Endothelial cell (in vitro differentiated cells): ENCODE measurements at places on chromosomes 5 and 9.

GRCh38 chr5:5511904-5512416, 89.5 kb downstream of the ICE1 start:
- DNase-seq = no peak

DNA sequence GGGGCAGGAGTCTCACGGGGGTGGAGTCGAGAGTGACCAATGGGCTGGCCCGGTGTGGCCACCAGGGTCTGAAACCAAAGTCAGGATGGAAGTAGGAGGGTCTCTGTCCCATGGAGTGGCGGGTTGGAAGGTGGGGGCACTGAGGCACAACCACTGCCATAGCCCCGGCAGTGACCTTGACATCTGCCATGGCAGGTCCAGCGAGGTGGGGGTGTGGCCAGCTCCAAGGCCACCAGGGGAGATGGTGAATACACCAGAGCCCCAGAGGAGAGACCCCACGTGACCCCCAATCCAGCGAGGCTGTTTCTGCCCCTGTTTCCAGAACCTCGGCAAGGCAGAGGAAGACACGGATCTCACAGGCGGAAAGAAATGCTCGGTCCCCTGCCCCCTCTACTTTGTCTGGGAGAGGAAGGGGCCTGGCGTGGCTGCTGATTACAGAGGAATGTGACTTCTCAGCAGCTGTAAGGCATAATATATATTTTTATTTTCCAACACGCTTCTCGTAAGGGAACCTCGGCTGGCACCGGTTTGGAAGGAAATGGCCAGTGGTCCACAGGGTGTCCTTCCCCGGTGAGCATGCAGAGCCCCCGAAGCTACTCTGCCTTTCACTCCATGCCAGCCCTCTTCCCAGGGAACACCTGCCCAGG, 105.7 kb upstream of the SARDH start:
- DNase-seq = no peak

GRCh38 chr5:34688015-34688810, 32.1 kb downstream of the RAI14 start:
- DNase-seq = no peak

GRCh38 chr9:120152295-120152694, 427.7 kb downstream of the CDK5RAP2 start:
- DNase-seq = no peak

- DNase-seq = no peak
Measured at GRCh38 chr5:43613370-43613769, 10.4 kb downstream of the NNT start.

GRCh38 chr5:6436715-6437331, 11.8 kb upstream of the UBE2QL1 start:
- DNase-seq = no peak

- no peak for DNase-seq
Measured at GRCh38 chr5:35456506-35456905, 161.2 kb upstream of the SPEF2 start.

- DNase-seq = no peak
Measured at GRCh38 chr5:132446621-132447020, 44.0 kb downstream of the IRF1 start.

DNA sequence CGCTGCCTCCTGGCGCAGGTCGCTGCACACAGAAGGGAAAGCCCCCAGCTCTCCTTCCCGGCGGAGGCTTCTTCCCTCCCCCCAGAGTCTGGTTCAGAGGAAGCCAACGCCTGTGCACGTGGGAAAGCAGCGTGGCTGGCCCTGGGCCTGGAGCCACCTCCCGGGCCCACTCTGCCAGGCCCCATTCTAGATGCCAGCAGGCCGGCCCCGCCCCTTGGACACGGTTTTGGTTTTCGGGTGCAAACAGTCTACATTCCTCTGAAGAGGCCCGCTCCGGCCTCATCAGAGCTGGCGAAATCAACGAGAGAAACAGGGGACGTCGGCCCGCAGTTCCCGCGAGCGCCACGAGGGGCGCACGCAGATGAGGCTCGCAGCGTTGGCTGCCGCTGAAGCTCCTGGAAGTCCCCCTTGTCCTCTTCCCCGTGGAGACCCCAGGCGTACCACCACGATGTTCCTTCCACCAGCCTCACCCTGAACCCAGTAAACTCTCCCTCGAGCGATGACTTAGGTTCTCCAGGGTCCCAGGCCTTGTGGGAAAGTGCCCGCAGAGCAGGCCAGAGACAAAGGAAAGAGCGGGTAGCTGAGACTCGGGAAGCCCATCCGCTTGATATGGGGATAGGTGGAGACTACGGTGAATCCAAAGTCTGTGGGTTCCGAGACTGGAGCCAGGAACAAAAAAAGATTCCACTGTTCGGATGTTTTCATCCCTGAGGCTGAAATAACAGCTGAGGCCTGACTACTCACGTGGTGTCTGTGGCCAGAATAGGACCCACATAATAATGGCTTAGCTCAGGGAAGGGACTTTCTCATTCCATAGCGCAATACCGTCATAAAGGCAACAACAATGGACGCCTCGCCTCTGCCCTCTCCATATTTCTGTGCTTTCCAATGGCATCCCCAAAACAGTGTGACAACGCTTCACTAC, 64.2 kb downstream of the KLF4 start:
- peak; percentile 81 for DNase-seq

DNA sequence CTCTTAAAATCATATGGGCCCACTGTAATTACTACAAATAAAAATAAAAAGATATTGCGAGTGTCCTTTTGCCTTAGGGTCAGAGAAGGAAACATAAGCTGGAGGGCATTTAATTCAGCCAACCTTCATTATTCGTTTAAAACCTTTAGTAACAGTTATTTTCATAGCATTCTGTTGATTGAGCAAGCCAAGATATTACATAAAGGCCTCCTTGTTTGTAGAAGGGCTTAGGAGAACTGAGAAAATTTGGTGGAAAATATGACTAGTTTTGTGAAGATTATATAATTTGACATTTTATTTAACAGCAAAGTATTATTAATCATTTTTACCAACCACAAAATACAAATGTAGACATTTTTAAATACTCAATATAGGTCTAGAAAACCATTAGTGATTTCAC, 62.2 kb downstream of the COX7C start:
- DNase-seq = no peak

DNA sequence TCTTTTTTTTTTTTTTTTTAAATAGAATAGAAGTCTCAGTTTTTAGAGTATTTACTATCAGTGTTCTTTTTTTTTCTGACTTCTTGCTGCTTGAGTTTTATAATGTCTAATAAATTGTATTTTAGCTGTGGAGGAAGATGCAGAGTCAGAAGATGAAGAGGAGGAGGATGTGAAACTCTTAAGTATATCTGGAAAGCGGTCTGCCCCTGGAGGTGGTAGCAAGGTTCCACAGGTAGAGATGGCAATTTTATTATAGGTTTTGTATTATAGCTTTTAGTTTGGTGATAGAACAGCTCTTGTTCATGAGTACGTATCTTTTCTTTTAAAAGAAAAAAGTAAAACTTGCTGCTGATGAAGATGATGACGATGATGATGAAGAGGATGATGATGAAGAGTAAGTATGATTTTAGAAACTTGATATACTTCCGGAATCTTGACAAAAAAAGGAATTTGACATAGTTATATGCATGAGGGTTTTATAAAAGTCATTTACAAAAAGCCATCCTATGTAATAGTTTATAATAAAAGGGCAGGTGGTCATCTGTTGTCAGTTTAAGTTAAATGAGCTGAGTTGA, 5.0 kb downstream of the NPM1 start:
- no peak for DNase-seq

DNA sequence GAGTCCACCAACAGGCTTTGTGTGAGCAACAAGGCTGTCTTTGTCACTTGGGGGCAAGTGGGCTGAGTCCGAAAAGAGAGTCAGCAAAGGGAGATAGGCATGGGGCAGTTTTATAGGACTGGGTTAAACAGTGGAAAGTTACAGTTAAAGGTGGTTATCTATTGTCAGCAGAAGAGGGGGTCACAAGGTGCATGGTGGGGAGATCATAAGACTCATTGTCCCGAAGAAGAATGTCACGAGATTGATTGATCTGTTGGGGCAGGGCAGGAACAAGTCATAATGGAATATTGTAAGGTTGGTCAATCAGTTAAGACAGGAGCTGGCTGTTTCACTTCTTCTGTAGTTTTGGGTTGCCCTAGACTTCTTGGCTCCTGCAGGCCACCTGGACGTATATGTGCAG, 7.6 kb upstream of the HMGCS1 start:
- no peak for DNase-seq

DNA sequence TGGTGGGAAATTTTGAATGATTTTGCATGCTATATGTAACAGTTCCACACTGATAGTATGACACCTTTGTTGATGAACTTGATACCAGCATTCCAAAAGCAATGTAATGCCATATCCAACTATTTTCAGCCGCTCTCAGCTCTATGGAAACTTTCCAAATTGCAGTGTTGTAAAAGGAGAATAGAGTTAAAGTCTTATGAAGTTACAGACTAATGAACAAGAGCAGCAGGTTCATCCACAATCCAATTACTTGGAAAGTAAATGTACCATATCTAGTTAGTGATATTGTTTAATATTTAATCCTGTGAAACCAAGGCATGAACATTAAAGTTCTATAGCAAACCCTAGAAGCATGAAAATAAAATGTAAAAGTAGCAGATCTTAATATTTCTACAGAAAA, 418.2 kb downstream of the TUSC1 start:
- no peak for DNase-seq

DNA sequence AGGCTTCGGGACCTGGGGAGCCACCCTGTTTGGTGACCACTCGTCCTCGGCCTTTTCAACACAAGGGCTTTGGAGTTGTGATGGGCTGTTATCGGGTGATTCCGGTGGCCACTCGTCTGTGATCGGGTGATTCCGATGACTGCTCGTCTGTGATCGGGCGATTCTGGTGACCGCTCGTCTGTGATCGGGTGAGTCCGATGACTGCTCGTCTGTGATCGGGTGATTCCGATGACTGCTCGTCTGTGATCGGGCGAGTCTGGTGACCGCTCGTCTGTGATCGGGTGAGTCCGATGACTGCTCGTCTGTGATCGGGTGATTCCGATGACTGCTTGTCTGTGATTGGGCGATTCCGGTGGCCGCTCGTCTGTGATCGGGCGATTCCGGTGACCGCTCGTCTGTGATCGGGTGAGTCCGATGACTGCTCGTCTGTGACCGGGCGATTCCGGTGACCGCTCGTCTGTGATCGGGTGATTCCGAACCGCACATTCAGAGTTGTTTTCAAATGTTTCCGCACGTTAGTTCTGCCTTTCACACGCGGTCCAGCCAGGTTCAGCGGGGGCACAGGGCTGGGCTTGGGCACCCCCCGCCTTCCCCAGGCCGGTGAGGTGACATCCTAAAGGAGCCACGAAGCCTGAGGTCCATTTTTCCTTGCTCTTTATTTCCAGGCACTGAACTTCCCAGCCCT, 30.3 kb downstream of the TPPP start:
- DNase-seq = no peak

- DNase-seq = no peak
Measured at GRCh38 chr9:130925050-130925678, 13.9 kb downstream of the FIBCD1 start.

DNA sequence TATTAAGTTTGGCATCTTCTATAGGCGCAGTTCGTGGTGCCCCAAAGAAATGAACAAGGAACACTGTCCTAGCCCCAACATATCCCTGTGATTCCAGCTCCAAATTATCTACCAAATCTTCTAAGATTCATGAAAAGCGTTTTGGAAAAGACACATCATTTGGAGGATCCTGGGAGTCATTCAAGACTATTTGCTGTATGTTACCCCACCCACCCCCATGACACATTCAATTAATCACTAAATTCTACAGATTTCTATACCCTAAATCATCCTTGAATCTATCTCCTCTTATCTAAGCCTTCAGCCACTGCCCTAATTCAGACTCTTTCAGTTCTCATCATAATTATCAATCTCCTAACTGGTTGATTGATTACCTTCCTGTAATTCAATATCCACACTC, 5.5 kb upstream of the RUSC2 start:
- DNase-seq = no peak

DNA sequence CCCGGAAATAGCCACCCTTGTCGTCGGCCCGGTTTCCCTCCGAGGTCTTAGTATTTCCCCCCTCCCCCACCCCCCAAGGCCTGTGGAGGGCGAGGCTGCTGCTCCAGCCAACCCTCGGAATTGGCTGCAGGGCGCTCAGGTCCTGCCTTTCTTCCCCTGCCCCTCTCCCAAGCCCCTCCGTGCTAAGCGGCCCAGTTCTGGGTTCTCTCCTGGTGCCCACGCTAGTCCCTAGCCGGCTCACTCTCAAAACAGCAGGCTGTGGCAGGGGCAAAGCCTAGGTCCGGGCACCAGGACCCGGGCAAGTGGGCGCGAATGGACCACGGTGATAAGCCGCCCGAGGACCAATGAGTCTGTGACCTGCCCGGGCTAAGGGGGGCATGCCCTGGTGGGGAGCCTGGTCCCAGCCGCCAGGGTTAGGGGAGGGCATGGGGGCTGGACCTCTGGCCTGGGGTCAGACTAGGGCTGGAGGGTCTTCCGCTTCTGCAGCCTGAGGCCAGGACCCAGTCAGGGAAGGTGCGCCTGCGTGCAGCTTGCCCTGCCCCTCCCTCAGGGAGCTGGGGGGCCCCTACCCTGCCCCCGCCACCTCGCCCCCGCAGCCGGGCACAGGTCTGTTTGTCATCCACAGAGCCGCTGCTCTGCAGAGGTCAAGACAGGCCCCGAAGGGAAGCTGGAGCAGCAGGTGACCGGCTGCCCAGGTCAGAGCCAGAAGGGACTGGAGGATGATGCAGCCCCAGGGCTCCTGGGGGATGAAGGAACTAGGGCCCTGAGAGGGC, 5.0 kb upstream of the IRX4 start:
- no peak for DNase-seq

- no peak for DNase-seq
Measured at GRCh38 chr9:108271236-108271635, 584.5 kb downstream of the ACTL7B start.

- no peak for DNase-seq
Measured at GRCh38 chr9:29422438-29422837, 1849.2 kb upstream of the C9orf72 start.

GRCh38 chr9:5872511-5872910, 18.2 kb upstream of the MLANA start:
- DNase-seq = no peak

DNA sequence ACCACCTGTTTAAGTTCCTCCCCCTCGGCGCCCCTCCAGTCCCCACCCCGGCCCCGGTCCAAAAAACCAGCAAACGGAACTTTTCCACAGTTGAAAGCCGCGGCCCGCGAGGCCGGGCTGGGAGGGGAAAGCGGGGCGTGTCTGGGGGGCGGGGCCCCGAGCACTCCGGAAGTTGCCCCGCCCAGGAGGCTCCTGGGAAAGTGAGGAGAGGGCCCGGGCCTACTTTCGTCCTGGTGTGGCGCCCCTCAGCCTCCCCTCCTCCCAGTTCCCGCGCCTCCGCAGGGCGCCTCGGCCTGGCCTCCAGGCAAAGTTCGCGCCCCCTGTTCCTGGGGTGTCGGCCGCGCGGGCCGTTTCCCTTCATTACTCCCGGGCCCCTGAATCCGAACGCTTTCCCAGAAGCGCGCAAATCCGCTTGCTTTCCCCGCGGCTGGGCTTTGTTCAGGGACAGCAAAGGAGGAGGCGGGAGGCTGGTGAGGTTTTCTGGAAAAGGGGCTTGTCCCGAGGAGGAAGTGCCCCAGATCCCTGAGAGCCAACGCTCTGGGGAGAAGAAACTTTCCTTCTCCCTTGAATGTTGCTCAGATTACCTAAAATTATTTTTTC, 4.5 kb upstream of the DMRT3 start:
- peak; percentile 18 for DNase-seq

GRCh38 chr5:113552137-113552536, 38.6 kb downstream of the YTHDC2 start:
- no peak for DNase-seq

GRCh38 chr9:16058131-16058549, 505.3 kb downstream of the CCDC171 start:
- DNase-seq = no peak
